ENCODE measurements at places on chromosomes 6 and 20.

GRCh38 chr20:22576733-22577514 is 7.4 kb downstream of the FOXA2 start:
- no peak for DNase-seq

DNA sequence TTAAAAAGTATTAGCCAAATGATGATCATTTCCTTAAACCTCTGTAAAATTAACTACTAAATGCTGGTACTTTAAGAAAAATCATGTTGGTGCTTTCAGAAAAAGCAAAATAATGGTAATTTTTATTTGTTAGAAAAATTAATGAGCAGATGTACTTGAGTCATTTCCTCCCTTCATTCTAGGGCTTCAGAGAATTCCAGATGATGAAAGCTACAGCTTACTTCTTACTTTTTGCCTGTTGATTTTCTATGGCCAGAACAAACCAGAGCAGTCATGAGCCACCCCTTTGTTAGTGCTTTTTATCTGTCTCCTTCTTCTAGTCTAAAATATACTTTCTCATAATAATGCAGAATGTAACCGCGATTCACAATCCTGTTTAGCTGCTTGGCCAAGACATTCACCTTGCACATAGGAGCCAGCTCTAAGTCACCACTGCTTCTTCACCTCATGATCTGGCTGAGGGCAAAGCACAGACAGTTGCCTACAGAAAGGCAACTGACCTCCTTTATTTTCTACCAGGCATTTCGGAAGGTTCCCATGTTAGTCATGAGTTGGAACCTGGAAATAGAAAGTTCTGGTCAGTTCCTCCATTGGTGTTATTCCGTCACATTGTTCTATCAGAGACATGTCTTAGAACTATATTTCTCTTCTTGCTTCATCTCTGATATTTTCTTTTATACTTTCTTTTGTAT is 43.5 kb upstream of the TINAG start:
- DNase-seq: no peak

DNA sequence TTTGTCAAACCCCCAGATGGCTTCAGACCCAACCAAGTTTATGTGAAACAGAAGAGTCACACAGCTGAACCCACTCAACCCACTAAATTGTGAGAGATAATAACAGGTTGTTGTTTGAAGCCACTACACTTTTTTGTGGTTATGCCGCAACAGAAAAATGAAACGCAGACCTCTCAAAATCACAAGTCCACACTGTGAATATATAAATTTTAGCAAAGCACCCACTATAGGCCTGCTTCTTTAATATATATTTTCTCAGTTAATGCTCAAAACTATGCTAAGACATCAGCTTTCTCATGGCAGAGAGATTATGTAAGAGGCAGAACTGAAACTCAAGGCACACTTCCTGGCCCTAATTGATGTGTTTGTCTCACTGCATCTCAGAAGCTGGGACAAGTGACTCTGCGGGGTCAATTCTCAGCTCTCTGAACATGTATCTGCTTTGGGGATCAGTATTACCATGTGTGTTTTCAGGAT is 27.7 kb downstream of the MAP3K5 start:
- no peak for DNase-seq

- no peak for DNase-seq
Observed at GRCh38 chr6:73664701-73665100, 10.9 kb upstream of the SLC17A5 start.

- DNase-seq: no peak
Observed at GRCh38 chr6:138088326-138088762, 18.9 kb downstream of the PERP start.

GRCh38 chr20:34883809-34884208 is 7.4 kb downstream of the ACSS2 start:
- no peak for DNase-seq

DNA sequence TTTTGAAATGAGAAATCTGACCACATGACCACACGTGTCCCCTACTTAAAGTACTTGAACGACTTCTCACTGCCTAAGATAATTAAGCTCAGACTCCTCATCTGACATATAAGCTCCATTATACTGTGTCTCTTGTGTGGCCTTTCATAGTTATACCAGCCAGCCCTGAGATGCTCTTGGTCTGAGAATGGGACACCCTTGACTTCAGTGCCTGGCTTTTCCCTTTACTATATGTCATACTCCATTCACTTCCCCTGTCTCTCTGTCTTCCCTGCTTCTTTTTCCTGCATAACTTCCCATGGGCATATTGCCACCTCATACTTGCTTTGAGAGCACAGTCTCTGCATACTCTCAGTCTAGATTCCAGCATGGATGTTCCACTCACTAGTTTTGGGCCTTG is 53.4 kb upstream of the TINAG start:
- DNase-seq: no peak

- no peak for DNase-seq
Observed at GRCh38 chr6:165624871-165625639, 38.0 kb downstream of the PDE10A start.

- no peak for DNase-seq
Observed at GRCh38 chr6:143998686-143999085, 9.4 kb downstream of the PLAGL1 start.

DNA sequence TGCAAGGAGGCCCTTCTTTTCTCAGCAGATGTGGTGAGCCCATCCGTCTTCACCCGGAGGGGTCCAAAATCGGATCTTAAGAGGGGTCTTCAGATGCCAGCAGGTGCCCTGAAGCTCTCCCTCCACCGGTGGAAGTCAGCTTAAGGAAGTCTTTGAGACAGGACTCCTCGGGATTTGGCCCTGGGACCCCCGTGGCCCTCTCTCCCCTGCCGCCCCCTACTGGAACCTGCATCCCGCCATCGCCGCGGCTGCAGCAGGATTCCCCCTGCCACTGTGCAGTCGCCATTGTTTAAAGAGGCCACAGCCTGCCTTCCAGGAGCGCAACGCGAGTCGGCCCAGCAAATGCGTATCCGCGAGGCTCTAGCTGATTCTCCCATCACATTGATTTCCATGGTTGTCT is 292.5 kb upstream of the ZNF337 start:
- no peak for DNase-seq

DNA sequence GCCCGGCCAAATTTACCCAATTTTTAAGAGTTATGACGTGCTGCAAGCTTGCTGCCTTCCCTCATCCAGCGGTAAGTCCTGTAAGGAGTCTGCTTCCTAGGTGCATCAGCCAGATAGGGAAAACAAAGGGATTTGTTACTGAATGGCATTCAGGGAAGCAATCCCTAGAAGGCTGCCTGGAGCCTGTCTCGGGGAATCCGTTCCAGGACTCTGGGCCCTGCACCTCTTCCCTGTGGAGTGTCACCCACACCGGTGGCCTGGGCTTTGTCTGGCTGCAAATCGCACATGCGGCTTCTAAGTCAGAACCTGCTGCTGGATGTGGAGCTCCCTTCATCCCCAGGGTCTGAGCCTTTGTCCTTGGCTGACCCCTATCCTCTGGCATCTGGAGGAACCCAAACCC is 7.0 kb downstream of the MYT1 start:
- DNase-seq: no peak

DNA sequence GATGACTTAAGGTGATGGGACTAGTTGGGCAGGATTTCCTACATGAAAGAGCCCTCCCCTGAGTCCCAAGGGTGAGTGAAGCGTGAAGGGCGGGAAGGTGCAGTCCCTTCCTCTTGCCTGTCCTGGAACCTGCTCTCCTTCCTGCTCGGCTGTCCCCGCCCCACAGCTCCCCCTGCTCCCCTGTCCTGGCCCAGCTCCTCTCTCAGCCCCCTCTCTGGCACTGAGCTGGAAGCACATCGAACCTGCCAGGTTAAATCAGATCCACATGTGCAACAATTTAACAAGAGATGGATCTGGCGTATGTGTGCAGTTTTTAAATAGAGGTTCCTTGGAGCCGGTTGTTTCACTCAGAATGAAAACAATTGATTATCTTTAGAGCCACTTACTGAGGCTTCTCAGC is 95.0 kb downstream of the LRFN2 start:
- DNase-seq: no peak

- DNase-seq: no peak
Observed at GRCh38 chr6:121770943-121771342, 335.5 kb downstream of the GJA1 start.

- DNase-seq: no peak
Observed at GRCh38 chr6:118152524-118152923, 245.5 kb downstream of the SLC35F1 start.

DNA sequence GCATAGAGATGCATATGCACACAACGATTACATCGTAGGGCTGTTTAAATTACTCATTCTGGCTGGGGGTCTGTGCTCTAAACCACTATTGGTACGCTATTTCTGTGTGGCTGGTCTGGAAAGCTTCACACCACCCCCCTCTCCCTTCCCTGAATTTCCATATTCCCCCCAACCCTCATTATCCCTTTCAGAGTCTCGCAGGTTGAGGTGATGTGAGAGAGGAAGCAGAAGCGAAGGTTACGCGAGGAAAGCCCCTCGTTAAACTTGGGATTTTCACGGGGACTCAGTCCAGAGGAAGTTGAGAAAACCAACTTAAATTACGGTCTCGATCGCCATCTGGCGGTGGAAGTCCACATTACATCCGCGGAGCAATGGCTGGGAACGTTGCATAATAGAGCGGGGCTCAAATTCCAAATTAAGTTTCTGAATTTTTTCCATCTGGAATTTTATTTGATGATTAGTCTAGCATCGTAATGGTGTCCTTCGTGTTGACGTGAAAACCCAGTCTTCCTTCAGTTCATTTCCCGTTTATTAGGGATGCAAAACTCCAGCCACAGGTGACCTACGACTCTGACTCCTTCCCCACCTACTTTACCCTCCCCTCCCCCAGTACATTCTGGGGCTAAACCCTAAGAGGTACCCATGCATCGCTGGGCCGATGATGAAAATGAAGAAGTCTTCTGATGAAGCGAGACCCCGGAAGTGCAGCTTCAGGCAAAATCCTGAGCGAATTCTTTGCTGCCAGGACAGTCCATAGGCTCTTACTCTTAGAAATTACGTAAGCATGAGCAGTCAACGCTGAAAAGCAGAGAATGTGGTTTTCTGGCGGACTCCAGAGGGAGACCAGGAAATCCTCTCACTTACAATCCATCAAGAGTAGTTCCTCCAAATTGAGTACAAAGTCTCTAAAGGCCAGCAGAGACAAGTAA is 19.7 kb downstream of the HLA-DOB start:
- peak; percentile 60 for DNase-seq

GRCh38 chr6:14622909-14623505 is 505.4 kb downstream of the CD83 start:
- no peak for DNase-seq

- no peak for DNase-seq
Observed at GRCh38 chr6:82178759-82179112, 68.8 kb downstream of the IBTK start.

- no peak for DNase-seq
Observed at GRCh38 chr6:53294095-53294494, 54.7 kb downstream of the ELOVL5 start.

- DNase-seq: no peak
Observed at GRCh38 chr6:8017705-8018104, 46.5 kb downstream of the BLOC1S5 start.

DNA sequence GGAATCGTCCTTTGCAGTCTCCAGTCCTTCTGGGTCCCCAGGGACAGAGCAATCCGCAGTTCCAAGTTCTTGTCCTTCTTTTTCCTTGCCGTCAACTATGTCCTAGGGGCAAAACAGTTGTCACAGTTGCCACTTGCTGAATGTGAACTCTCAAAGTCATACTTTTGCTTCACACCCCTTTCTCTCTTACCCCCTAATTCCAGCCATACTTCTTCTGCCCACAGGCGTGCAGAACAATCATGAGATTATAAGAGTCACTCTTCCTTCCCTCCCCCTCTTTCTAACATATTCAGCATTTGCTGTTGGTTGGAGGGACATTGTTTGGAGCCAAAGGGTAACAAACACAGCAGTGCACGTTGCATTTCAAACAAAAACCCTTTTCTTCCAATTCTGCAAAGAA is 74.4 kb downstream of the BCAS1 start:
- no peak for DNase-seq

GRCh38 chr20:47854687-47855212 is 69.5 kb upstream of the SULF2 start:
- DNase-seq: no peak

GRCh38 chr6:41023114-41023513 is 15.9 kb downstream of the UNC5CL start:
- DNase-seq: no peak
